Cerebellum (tissue), 4 donors: ENCODE measurements at places on chromosomes 7 and 10. TPM values are rescaled to one million over a fixed set of nuclear protein-coding genes. Genes with fewer than 3 reads are reported as not detected.

Gene FRG2B
- total RNA-seq = not detected

Gene CRHR2
- 0.27 TPM for total RNA-seq

Gene AFAP1L2
- total RNA-seq = 9.8 TPM

Gene TUBB8
- not detected for total RNA-seq

GRCh38 chr7:22356010-22356691, 803 bp downstream of the RAPGEF5 start:
- peak; percentile 30 for DNase-seq

- DNase-seq = no peak
Measured at GRCh38 chr7:151608031-151608551, 88.4 kb upstream of the RHEB start.

- DNase-seq = no peak
Measured at GRCh38 chr7:41813286-41813685, 110.4 kb upstream of the INHBA start.

DNA sequence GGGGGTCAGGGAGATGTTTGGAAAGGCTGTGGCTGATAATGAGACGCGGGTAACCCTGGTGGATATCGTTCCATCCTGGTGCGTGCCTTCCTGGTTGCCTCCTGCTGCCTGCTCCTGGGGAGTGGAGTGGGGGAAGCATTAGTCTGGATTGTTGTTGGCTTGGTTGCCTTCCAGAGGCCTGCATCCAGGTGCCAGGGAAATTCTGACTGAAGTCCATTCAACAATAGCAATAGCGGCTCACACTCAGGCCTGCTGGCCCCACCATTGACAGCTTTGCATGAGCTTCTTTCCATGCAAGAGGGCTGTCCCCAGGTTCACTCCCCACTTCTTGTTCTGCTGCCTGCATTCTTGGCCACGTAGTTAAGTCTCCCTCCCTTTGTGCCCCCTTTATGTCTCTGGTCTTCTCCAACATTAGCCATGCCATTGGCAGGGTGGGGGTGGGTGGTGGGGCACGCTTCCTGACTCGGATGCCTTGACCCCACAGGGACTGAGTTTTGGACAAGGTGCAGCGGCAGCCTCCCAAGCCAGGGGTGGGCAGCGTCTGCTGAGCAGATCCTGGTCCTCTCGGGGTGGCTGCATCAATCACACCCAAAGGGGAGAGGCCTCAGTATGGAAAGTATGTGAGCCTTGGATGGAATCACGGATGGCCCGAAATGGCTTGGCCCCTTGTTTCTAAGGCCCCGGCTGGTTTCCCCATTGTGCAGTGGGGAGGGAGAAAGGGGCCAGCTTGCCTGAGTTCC, 150.2 kb downstream of the GRK5 start:
- DNase-seq = no peak

DNA sequence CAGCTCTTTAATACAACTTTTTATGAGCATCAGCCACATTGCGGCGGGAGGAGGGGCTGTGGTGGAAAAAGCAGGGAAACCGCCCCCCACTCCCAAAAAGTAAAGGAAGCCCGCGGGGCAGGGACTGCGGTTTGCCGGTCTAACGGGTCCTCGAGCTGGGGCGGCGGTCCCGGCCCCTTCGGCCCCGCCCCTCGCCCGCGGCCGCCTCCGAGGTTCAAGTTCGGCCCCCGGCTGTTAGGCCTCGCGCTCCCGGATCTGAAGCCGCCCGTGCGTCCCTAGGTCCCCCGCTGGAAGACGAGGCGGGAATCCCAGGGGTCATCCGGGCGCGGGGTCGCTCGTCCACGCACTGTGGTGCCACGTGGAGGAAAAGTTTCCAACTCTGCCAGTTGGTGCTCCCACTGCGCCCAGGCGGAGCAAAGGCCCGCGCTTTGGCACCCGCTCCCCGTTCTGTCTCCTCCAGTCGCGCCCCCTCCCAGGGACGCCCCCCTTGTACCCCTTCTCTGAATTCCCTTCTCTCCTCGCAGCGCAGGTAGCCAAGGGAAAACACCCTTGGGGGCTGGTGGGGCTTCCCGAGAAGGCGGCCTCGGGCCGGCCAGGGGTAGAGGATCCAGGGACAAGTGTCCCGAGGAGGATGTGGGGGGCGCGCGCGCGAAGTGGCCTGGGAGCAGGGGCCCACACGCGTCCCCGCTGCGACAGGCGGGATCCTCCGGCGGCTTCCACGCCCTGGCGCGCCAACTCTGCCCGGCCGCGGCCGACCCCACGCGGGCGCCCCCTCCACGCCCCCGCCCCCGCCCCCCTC, 798 bp upstream of the AUTS2 start:
- no peak for DNase-seq
